Renal cortex interstitium (tissue), 15 donors: ENCODE measurements at places on chromosomes 2 and 18.

DNA sequence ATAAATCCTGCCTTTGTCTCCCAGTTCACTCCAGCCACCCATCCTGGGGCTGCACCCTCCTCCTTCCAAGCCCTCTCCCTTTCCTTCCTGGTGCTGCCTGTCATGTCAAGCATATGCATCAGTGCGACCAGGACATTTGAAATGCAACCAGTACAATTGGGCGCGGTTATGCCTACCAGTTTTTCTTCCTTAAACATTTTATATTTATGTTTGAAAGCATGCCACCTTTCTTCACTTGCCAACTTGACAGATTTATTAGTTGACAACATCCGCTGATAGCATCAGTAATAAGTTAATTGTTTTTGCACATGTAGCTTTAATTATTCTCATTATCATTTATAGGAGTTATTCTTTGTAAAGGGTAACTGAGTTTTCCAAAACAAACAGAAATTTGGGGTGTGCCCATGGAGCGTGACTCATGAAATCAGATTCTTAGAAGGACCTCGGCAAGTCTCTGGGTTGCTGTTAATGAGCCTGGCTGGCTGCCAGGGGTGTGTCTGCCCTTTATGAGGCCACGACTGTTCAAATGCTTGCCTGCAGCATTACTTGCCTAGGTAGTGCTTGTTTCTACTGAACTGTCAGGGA lies 32.8 kb upstream of the IL1B start:
- peak; percentile 3 for DNase-seq

GRCh38 chr18:32801228-32801627 lies 28.4 kb upstream of the KLHL14 start:
- DNase-seq = no peak

DNA sequence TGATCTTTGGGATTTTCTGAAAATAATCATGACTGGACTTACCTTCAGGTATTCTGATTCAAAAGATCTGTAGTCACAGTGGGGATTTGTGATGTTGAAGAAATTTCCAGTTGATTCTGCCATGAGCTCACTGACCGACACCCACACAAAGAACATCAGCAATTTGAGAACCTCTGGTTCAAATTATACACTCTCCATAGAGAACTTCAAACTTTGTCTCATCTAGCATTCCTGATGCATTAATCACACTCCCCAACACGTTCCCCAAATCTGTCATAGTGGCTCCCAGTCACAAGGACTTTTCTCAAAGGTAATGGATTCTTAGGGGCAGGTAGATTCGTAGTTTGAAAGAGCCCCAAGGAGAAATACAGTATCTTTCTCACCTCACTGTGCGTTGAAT lies 584.3 kb downstream of the FBXO15 start:
- no peak for DNase-seq

DNA sequence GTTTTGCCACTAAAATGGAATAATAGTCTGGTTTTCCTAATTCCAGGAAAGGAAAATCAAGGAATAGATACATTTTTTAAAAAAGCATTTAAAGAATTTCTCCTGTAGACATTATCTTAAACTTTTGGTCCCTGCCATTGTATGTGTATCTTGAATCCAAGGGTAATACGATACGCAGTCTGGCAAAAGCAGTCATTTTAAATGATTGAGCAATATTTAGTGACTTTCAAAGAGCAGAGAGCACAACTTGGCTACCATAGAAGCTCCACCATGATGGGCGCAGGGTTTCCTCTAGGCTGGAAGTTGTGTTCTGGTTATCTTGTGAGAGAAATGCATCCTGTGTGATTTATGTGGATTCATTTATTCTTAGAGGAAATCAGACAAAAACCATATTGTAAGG lies 92.9 kb downstream of the NEDD4L start:
- DNase-seq = no peak
